ENCODE measurements at places on chromosomes 1 and 21.

- DNase-seq = no peak
These were observed 7.2 kb downstream of the CNST start for GRCh38 chr1:246573491-246573890.

DNA sequence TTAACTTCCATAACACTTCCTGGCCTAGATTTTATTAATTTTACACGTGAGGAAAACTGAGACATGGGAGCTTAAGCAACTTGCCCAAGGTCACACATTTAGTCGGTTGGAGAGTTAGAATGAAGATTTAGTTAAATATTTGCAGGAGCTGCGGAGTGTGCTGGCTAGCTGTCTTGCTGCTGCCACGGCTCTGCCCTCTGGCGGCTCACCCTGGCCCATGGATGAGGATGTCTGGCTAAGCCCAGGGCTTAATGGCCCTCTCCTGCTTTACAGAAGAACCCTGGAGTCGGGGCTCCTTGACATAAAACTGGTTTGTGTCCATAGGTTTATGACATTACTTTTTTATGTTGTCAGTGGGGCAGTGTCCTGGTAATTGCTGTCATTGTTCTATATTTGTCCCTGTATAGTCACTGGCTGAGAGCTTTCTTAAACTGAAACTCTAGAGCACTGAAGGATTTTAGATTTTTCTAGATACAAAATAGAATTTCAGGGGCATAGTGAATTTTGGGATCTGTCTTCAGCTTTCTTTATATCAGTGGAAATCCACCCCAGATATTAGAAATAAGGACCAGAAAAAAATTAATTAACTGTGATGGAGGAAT, 88.9 kb upstream of the WLS start:
- DNase-seq = peak; percentile 86

GRCh38 chr1:39876144-39876543, 7.2 kb downstream of the TRIT1 start:
- DNase-seq = no peak

DNA sequence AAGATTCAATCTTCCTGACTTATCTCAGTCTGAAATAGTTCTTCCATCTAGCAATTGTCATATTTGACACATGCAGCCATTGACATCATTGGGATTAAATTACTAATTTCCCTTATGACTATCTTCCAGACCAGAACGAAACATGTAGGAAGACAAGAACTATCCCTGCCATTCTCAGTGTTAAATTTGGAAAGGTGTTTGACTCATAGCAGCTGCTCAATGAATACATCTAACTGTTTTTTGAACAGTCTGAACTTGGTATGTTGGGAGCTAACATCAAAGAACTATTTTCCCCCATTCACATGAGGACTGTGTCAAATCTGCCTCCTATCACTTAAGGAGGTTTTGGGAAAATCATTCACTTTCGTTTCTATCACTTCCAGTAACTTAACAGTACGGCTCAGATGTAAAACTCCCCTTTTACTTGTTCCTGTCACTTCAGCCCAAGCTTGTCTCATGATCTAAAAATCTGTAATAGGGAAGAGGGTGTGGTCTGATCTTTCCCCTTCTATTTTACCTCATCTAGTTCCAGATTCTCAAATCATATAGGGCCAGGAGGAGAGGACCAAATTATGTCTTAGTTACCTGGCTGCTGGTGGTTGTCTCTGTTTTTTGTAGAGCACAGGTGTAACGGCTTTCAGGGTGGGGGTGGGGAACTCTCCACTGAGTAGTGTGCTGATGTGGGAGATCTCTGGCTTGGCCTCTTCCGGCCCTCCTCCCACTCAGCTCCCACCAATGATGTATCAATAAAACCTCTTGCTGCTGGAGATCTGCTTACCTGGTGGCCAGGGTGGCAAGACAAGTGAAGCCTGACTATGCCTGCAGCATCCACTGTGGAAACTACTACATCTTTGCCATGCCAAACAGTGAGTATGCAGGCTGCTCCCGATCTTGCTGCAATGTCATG, 26.2 kb upstream of the SLAMF1 start:
- DNase-seq = no peak

DNA sequence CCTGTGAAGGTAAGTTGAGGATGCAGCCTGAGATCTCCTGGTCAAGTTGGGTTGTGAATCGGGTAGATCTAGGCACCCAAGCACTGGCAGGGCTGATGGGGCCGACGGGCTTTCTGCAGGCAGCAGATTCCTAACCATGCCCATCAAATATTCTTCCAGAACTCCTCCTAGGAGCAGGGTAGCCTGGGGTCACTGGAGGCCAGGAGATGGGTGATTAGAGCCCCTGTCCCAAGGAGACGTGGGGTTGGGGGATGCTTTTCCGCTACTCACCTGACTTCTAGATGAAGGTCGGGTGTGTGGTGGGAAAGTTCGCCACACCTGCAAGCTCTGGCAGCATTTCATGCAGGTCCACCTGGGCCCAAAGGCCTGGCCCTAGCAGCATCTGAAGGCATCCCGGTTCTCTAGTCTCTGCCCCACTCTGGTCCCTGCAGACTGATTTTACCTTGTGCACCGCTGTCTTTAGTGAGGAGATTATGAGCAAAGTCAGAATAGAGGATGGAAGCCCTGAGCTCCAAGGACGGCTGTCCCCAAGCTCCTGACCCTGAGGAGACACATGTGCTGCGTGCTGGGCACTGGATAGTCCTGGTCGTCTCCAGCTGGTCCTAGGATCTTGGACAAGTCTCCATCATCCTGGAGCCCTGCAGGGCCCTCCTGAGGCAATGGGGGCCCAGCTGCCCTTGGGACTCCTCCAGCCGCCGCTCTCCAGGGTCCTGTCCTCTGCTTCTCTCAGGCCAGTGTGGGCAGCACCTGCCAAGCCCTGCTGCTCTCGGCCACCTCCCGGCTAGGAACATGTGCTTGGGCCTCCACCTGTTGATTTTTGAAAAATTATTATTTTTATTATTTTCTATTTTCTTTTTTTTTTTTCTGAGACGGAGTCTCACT, 21.8 kb upstream of the C2CD2 start:
- DNase-seq = no peak

- peak; percentile 46 for DNase-seq
These were observed 45.5 kb downstream of the VPS13D start for GRCh38 chr1:12275370-12275769.

DNA sequence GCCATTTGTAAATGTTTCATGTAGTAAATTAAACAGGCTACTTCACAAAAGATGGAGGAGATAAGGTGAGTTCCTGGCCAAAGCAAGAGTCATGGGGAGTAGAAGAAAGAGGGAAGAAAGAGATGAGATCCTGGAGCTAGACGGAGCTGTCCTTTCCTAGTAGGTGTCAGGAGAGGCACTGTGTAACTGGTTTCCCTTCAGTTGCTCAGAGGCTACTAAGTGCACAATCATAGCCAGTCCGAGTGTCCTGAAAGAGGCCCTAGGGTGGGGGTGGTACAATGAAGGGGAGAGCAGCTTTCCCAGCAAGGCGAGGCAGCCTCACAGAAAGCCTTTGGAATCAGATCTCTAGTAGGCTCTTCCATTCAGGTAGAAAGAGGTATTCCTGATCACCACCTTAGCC, 390.9 kb downstream of the KCNH1 start:
- DNase-seq = no peak

GRCh38 chr1:15946571-15947381, 29.1 kb downstream of the ZBTB17 start:
- DNase-seq = no peak

DNA sequence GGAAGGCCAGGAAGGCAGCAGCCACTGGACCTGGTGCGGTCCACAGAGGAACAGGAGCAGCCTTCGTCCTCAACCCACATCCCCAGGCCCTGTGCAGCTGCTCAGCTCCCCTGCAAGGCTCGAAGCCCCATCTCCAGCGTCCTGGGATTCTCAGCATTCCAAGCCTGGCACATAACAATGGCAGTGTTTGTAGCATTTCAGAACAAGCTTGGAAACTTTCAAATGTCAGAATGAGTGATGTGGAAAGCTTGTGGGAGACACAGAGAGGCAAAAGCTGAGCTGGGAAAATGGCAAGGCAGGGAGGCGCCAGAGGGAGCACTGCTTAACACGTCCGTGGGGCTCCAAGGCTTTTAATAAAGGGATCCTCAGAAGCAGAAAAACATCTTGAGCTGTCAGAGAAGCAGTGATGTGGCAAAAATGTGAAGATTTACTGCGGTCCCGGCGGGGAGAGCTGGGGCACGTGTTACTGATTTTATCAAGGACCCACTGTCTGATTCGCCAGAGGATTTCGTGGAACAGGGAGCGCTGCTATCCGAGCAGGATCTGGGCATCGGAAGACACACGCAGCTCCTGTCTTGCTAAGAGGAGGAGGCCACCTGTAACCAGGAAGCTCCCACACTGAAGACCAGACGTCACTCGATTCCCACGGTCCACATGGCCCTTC, 38.1 kb downstream of the TOMM20 start:
- no peak for DNase-seq

GRCh38 chr1:219443763-219444162, 169.1 kb downstream of the ZC3H11B start:
- no peak for DNase-seq

DNA sequence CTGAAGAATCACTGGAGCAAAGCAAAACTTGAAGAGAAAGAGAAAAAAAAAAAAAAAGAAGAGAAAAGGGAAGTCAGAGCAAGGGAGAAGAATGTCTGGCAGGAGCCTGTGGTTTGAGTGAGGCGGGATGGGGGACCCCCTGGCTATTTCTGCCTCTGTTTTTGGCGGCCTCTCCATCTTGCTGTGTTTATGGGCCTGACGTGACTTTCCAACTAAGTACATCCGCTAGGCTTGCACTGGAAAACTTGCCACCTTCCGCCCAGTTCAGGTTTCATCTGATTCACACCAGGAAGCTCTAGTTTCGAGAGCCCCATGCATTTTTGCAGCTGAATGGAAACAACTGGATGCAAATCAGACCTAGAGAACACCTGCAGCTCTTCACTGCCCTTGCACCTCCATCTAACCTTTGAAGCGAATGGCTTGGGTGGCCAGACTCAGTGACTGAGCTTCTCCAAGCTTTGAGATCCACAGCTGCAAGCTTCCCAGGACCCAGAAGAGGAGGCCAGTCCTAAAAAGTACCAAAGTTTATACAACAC, 28.0 kb downstream of the TBX15 start:
- DNase-seq = no peak

GRCh38 chr1:225449774-225450173, 21.9 kb upstream of the LBR start:
- no peak for DNase-seq

GRCh38 chr21:41562101-41563000, 54.4 kb upstream of the TMPRSS2 start:
- no peak for DNase-seq
